Activated CD4-positive, alpha-beta memory T cell treated with anti-CD3 and anti-CD28 coated beads, Interleukin-2, amount 10 ng/mL, durations not matched to agents 7 days and 5 days (primary cell): ENCODE measurements at places on chromosomes 4 and X. TPM values are rescaled to one million over a fixed set of nuclear protein-coding genes. Genes with fewer than 3 reads are reported as not detected.

PTTG2 gene
- total RNA-seq, result 0.90 TPM

CSN1S1 gene
- not detected for total RNA-seq

USP17L24 gene
- not detected for total RNA-seq

RENBP gene
- 12.8 TPM for total RNA-seq
